Cardiac muscle cell (in vitro differentiated cells and primary cell): ENCODE measurements at places on chromosomes 5 and 9. TPM values are rescaled to one million over a fixed set of nuclear protein-coding genes. Genes with fewer than 3 reads are reported as not detected.

GRCh38 chr9:102768002-102768401 is 227.1 kb upstream of the CYLC2 start:
- no peak for DNase-seq

- DNase-seq, result no peak
Measured at GRCh38 chr5:106363578-106363977, 1307.2 kb downstream of the EFNA5 start.

DNA sequence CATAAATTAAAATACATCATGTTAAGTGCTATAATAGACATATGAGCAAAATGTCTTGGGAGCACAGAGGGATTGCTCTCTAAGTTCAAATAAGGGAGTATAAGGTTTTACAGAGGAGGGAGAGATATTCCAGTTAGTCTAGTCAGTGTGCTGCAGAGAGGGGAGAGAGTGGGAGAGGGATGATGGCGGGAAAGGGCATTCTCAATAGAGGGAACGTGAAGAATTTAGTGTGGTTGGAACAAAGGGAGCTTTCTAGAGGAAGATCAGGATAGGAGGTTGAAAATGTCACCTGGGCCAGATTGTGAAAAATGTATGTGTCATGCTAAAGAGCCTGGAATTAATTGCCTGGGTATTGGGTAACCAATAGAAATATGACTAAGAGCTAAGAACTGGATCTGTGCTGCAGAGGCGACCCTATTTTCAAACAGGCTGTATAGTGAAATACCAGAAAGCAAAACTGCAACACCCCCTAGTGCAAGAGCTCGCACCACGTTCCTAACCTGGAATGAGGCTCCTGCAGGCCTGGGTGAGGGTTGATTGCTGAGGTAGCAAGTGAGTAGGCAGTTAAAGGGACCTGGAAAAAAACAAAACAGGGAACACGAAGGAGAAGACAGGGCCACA is 791.8 kb upstream of the C9orf72 start:
- peak; percentile 17 for DNase-seq

GRCh38 chr9:79664375-79664831 is 92.6 kb downstream of the TLE4 start:
- DNase-seq, result no peak

DNA sequence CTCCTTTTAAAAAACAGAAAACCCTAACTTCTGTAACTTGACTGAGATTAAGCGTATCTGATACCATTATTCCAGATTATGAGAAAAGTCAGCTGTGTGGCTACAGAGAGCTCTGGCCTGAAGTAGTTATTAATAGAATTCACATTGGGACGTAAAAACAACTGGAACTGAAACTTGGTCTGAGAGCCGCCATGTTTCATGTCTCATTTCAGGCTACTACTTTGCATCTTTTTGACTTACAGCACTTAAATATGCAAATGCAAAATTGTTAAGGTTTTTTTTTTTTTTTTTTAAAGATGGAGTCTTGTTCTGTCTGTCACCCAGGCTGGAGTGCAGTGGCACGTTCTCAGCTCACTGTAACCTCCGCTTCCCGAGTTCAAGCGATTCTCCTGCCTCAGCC is 25.2 kb downstream of the MAP3K1 start:
- no peak for DNase-seq

GRCh38 chr5:135395866-135396265 is 3.2 kb downstream of the MACROH2A1 start:
- no peak for DNase-seq

The SCGB3A2 gene
- total RNA-seq, result not detected in 2 replicates

- peak; percentile 67 for DNase-seq
Measured at GRCh38 chr9:21788752-21789151, 13.7 kb upstream of the MTAP start.

The HINT1 gene
- 125 and 145 TPM in 2 replicates for total RNA-seq

- no peak for DNase-seq
Measured at GRCh38 chr5:161306351-161306995, 240.1 kb downstream of the GABRB2 start.

GRCh38 chr5:32332966-32333365 is 20.2 kb upstream of the MTMR12 start:
- no peak for DNase-seq

- DNase-seq, result peak; percentile 75
Measured at GRCh38 chr5:64612344-64612961, 77.8 kb upstream of the SHISAL2B start.

GRCh38 chr9:13332571-13332970 is 53.1 kb upstream of the MPDZ start:
- no peak for DNase-seq

GRCh38 chr9:36815023-36815422 is 219.0 kb downstream of the PAX5 start:
- DNase-seq, result no peak

GRCh38 chr9:100308965-100309564 is 43.7 kb downstream of the TEX10 start:
- no peak for DNase-seq

DNA sequence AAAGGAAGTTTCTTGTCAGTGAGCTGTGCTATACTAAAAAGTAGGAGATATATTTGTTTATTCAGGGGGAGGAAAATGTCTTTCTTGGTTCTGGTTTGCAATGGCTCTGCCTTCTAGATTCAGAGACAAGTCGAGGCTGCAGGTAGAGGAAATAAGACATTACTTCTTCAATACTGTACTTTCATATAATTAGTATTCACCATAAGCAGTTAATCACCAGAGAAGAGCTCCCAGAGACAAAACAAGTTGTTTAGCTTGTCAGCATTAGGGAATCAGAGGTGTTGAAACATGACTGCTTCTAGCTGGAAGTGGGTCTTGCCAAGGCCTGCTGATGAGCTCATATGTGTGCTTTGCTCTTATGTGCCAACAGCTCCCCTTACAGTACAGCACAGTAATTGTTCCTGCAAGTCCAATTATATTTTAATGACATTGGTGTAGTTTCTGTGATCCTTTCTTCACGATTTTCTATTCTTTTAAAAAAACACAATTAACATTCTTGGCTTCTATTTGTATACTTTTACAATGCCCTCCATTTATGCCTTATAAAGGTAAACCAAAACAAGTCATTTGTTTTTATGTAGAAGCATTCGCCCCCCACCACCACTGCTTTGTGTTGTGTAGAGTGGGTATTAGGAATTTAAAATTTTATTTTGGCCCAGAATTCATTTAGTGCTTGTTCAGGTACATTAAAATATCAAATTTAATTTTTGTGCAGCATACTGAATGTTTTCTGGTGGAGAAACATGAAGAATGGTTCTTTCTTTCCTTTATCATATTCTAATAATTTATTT is 112.2 kb downstream of the RPS23 start:
- DNase-seq, result peak; percentile 82

The AQP3 gene
- 6.8 and 6.9 TPM in 2 replicates for total RNA-seq

The CDO1 gene
- 19.0 and 27.1 TPM in 2 replicates for total RNA-seq

- DNase-seq, result no peak
Measured at GRCh38 chr5:9390113-9390512, 155.8 kb downstream of the SEMA5A start.

DNA sequence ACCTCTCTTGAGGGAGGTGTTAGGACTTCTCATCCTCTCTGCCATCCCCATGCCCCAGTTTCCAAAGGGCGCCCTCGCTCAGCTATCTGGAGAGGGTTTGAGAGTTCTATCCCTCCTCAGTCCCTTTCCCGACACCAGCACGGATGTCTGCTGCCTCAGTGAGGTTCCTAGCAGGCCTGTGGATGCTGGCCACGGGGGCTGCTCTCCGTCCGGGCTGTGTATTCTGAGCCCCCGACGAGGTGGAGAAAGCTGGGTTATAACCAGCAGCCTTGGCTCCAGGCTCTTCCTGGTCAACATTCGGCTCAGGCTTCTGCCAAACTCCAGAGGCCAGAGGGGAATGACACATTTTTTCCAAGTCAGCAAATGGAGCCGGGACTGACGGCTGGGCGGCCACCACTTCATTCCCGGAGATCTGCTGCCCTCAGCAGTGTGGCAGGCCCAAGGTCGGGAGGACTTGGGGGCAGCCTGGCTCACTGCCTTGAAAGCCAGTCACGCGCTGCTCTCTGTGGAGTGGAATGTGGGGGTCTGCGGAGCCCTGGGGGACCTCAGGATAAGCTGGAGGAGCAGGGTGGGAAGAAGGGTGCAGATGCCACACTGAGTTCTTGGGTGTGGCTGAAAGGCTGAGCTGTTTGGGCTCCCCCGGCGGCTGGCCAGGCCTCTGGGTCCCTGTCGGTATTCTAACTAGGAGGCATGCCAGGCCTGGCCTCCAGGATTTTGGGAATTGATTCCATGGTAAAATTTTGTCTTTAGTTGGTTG is 27.4 kb downstream of the PTPA start:
- DNase-seq, result peak; percentile 52

DNA sequence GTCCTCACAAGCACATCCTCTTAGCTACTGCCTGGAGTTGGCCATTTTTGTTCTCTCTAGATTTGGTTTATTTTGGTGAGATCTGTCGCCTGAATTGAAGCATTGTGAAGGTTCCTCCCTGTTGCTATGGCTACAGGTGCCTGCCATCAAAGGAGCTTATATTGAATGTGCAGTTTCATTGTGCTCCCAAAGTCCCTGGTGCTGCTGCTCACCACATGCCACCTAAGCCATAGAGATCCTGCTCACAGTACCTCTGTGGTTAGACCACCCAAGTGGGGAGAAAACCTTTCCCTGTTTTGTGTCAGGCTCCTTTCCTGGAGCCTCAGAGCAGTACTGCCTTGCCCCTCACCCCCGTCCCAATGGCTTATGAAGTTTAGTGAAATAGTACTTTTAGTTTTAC is 383.4 kb downstream of the TMEM38B start:
- DNase-seq, result no peak

DNA sequence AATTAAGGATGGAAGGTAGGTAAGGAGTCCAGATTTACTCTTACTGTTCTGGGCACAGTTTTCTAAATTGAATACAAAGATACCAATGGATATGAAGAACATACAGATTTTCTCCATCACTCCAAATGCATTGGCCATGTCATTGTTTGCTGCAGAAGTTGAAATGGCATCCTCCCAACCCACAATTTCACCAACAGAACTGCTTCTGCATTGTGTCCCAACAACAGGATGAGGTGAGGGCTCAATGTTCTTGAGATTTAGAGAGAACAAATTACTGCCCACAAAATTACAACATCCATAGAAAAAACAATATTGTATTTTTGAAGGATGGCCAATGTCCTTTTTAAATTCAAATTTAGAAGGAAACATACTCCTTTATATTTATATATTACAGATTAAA is 88.9 kb downstream of the NUDT12 start:
- DNase-seq, result no peak

DNA sequence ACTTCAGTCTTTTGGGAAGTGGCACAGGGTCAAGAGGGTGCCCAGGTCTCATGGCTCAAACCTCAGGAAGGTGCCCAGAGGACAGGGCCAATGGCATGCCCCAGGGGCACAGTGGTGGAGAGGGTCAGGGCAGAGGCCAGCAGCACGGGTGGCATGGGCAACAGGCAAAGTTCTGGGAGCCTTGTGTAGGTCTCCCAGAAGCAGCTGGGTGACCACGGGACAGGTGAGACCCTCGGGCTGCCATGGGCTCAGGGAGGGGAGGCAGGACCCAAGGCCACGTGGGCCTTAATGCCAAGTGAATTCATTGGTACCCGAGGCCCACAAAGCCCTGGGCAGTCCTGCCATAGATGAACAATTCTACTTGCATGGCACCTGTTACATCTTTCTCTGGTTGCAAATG is 72.4 kb upstream of the ADAMTS2 start:
- no peak for DNase-seq

- no peak for DNase-seq
Measured at GRCh38 chr9:137082925-137083290, 3.9 kb upstream of the MAN1B1 start.

The ZCCHC10 gene
- 7.8 and 14.8 TPM in 2 replicates for total RNA-seq

The SH3RF2 gene
- total RNA-seq, result 27.9 and 43.1 TPM in 2 replicates

GRCh38 chr9:96135076-96135752 is 166.8 kb downstream of the HSD17B3 start:
- DNase-seq, result peak; percentile 25

DNA sequence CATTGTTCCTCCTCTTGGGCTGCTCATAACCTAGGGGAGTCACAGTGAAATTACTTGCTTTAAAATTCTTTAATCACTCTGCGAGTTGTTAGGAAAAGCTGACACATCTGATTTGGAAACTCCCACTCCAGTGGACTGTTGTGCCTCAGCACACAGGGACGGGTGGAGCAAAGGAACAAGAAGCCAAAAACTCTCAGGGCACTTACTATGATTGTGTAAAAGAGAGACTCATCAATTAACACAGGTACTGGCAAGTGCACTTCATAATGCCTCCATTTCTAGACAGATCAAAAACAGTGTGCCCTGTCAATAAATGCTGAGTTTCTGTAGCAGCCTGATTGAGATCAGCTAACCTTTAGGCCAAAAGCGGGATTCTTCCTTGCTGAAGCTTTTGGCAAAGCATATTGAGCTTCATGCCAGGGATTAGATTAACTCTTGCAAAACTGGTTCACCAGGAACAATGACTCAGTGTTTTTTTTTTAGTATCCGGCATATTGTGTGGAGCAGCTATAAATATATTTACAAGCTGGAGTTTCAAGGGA is 55.9 kb downstream of the TMC1 start:
- DNase-seq, result peak; percentile 93

GRCh38 chr5:16926417-16926816 is 9.7 kb downstream of the MYO10 start:
- no peak for DNase-seq

DNA sequence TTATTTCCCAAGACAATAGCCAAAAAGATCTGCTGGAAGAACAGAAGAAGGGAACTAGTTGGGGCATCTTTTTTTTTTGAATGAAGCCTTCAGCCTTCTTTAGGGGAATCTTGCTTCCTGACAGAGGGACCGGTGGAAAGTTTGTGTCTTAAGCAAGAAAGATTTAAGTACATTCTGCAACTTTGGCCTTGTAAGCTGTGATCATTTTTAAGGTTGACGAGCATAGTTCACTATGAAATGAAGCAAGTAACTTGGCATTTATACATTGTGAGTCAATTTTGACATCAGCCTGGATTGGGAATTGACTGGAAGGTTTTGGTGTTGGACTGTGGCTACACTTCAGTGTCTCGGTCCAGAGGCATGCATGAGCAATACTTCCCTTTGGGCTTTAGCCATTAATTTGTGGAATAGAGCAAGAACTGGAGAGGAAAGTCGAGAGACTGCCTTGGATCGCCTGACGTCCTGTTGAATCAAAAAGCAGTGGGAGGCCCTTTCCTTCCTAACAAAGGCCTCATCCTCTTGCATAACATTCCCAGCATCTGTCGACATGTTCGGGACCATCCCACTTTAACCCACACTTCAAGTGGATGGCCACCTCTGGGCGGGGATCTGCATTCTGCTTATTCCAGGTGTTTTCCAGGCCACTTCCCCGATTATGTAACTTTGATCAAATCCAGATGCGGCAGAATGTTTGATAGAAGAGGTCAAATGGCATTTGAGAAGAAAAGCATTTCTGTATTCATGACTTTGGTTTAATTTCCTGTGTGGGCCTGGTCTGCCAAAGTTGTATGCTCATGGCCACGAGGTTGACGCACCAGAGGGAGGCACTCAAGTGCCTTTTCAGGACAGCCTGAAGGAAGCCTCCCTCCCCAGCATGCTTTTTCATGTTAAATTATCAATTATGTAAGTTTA is 12.5 kb downstream of the ABL1 start:
- DNase-seq, result peak; percentile 99

The CD180 gene
- not detected in 2 replicates for total RNA-seq

GRCh38 chr9:137670391-137671195 is 51.8 kb downstream of the EHMT1 start:
- DNase-seq, result peak; percentile 52

The F2RL1 gene
- total RNA-seq, result not detected in 2 replicates

The ADGRV1 gene
- 15.5 and 18.4 TPM in 2 replicates for total RNA-seq

The CDKN2A gene
- 0.25 and 0.27 TPM in 2 replicates for total RNA-seq

GRCh38 chr5:66616520-66617225 is 20.5 kb downstream of the MAST4 start:
- DNase-seq, result peak; percentile 56

The TRIM32 gene
- total RNA-seq, result 14.0 and 15.0 TPM in 2 replicates

GRCh38 chr5:113292462-113292861 is 142.3 kb downstream of the TSSK1B start:
- peak; percentile 14 for DNase-seq

The OR13F1 gene
- not detected in 2 replicates for total RNA-seq

The SNX2 gene
- total RNA-seq, result 26.9 and 31.0 TPM in 2 replicates

The FRMD3 gene
- total RNA-seq, result 66.4 and 74.1 TPM in 2 replicates
